Suppressor macrophage treated with lipopolysaccharide for 1 hour (primary cell): ENCODE measurements at places on chromosomes 6 and 20.

DNA sequence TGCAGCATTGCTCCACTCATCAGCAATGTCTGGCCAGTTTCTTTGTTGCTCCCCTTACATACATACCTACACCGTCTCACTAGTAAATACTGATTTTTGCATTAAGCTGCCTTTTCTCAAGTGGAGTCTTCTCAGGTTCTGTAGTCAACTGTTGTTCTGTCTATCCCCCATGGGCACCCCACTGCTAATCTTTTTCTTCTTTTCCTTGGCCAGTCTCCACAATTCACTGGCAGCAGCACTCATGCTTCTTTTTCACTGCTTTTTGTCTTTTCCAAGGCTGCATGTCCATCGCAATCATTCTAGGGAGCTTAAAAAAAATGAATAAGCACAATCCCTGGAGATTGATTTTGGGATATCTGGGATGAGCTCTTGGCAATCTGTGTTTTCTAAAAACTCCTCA, 10.3 kb upstream of the ERVFRD-1 start:
- DNase-seq, result no peak

DNA sequence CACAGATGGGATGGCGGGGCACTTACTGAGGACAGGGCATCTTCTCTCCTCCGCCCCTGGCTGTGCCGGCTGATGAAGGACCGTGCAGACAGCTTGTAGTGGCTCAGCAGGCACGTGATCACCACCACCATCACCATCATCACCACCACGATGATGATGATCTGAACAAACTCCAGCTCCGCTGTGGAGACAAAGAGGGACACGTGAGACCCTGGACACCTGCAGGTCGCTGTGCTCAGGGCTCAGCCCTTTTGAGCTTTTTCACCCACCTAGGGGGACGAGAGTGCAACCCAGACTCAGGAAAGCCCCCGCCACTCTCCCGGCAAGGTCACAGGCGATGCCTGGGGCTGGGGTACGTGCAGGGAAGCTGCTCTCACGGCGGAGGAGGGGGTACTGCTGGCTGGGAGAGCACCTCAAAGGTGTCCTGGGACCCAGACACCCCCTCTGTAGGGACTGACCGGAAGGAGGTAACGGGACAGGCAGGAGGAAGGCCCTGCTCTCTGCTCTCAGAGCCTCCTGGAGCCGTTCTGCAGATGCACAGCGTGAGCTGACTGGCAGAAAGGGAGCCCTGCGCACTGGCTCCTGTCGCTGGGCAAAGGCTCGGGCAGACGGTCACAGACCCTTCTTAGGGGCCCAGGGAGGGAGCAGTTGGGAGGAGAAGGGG, 39.4 kb upstream of the ZBP1 start:
- DNase-seq, result no peak

GRCh38 chr6:83108378-83108777, 40.9 kb downstream of the DOP1A start:
- DNase-seq, result no peak

- no peak for DNase-seq
These were observed 75.4 kb upstream of the INSM1 start for GRCh38 chr20:20292472-20292871.

- peak; percentile 72 for DNase-seq
These were observed 27.3 kb downstream of the WRNIP1 start for GRCh38 chr6:2792330-2793110.

DNA sequence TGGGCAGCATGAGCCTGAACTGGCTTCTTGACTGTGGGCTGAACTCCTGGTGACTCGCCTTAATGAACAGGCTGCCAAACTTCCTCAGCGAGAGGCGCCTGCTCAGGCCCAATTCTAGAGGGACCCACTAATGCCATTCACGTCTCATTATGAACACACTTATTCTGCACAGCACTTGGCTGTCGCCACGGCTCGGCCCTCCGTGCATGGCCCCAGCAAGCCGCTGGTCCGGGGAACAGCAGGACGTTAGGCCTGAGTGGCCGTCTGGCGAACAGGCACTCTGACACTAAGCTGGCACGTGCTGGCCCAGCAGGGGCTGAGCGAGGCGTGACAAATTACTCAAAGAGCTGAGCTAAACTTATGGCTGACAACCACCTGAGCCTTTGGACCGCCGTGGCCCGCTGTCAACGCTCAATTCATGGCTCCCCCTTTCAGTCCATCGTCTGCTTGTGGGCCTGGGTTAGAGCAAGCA, 45.9 kb downstream of the INSM1 start:
- no peak for DNase-seq

GRCh38 chr6:28922821-28923317, 916 bp downstream of the TRIM27 start:
- peak; percentile 69 for DNase-seq

DNA sequence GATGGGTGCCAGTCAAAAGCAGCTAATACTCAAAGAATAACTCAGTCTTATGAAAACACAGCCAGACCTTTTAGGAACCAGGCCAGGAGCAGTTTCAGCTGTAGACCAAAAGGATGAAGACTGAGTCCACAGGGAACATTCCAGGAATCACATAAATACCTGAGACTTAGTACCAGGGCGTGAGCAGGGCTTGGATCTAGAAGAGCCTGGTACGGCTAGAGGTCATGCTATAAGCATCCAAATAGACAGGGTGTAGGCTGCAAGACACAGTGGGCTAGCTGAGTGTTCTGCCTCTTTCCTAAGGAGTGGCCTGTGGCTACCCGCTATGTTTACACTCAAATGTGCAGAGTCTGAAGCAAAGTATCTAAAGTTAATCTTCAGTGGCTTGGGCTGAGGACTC, 29.5 kb upstream of the LRRC1 start:
- no peak for DNase-seq

GRCh38 chr6:15653581-15653980, 9.2 kb downstream of the DTNBP1 start:
- DNase-seq, result no peak

DNA sequence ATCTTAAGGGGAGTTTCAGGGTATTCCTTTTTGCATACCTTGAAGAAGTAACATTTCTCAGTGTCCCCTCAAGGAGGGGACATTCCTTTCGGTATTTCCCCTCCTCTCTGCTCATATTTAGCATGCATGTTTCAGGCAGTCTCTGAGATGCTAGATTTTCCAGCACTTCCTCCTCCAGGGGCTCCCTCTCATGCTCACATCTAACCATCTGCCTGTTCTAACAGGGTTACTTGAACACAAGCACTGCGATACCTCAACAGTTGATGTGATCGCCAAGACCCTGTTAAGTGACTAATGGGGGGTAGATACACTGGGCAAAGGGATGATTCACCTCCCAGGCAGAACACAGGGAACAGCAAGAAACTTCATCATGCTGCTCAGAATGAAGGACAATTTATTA, 12.9 kb upstream of the MCM3 start:
- DNase-seq, result no peak

DNA sequence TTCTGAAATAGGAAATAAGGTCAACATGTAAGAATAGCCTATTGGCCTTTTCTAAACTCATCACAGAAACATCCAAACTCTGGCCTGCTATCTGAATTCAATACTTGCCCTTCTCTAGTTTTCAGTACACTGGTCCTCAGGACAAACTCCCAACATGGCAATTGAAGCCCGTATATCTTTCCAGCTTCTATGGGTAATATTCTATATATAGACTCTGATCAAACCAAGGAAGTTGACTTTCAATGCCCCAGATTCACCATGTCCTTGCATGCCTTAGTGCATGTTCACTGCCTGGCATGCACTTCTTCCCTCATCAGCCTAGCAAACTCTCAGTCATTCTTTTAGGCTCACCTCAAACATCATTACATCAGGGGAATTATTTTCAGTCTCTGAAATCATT, 73.2 kb downstream of the RSPO3 start:
- no peak for DNase-seq
